Stimulated activated CD4-positive, alpha-beta T cell treated with anti-CD3 and anti-CD28 coated beads, Interleukin-4, amount 100 ng/mL, for 48 hours (primary cell): ENCODE measurements at places on chromosomes 2 and 18.

GRCh38 chr2:170073288-170073687, 104.7 kb upstream of the MYO3B start:
- no peak for DNase-seq

- no peak for DNase-seq
Observed at GRCh38 chr18:79139206-79139605, 70.0 kb downstream of the ATP9B start.

- no peak for DNase-seq
Observed at GRCh38 chr18:46338205-46338604, 234.0 kb downstream of the HAUS1 start.

- no peak for DNase-seq
Observed at GRCh38 chr2:73685764-73686438, 43.7 kb upstream of the NAT8 start.

- DNase-seq: no peak
Observed at GRCh38 chr2:171505374-171505773, 16.9 kb upstream of the CYBRD1 start.

DNA sequence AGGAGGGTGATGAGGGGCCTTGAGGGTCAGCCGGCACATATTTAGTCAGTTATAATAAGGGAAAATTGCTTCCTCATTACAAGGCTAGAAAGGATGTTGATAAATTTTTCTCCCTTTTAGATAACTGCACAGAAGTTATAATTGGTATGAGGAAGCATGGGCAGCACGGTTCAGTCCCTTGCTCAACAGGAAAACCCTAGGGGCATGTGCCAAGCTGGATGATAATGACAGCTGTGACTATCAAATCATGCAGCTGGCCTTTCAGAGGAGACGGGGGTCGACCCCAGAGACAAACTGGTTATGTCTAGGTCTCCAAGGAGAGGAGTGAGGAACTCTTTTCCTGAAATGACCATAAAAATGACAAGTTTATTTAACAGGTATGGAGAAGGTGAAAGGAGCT, 448.1 kb upstream of the VRK2 start:
- no peak for DNase-seq

DNA sequence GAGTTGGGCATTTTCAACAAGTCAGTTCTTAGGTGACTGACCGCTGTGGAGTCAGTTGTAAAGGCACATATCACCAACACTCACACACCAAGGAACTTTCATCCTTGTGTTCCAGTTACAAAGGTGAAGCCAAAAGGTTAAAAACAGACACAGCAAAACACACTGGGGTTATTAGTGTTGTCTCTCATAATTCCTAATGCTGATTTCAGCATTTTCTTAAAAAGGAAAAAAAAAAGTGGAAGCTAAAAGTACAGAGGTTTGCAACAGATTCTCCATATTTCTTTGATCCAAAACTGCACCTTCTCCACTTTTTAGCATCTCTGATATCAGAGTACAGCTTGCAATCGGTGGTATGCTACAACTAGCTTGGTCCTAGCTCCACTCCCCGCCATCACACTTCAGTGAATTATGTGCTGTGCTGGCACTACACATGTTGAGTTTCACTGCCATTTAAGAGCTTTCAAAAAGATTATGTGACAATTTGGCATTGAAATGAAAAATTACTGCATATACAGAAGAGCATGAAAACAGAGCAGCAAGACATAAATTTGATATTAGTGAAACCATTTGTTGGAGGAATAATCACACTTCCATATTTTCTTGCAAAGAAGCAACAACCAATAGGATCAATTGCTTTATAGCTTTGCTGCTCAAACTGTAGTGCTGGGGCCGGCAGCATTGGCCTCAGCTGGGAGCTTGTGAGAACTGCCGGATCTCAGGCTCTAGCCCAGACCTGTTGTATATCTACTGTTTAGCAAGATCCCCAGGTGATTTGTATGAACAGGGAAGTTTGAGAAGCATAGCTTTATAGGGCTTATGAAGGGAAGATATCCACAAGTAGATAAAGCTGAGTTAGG, 62.3 kb upstream of the DAPL1 start:
- DNase-seq: no peak

GRCh38 chr2:40404517-40404916, 47.4 kb downstream of the SLC8A1 start:
- no peak for DNase-seq

DNA sequence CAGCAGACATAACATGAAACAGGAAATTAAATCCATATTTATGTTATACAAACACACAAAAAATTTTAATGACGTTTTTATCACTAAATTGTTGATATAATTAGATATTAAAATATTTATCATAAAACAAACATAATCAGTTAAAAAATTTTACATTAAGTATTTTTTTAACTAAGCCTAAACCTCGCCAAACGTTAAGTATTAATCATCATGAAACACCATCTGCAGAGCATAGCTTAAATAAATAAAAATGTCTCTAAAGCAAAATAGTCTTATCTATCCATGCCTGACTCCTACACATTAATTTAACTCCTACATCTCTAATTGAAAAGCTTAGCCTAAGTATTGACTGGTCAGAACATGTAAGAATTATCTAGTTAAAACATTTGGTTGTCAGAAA, 271.6 kb upstream of the RND3 start:
- DNase-seq: no peak

DNA sequence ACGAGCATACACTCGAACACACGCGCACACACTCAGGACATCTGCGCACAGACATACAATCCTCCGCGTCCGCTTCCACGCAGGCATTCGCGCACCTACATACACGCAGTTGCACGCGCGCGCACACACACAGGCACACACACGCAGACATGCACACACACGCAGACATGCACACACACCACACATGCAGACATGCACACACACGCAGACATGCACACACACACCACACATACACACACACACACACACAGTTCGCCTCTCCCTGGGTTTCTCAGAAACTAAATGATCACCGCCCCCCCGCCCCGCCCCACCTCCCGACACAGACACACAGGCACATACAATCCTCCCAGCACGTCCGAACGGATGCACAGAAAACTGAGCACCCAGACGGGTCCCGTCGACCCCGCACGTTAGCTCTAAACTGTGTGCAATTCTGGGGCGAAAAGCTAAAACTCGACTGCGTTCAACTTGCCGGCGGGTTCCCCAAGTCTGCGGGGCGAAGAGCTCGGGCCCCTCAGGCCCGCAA, 1.0 kb downstream of the EPHA4 start:
- DNase-seq: peak; percentile 12

DNA sequence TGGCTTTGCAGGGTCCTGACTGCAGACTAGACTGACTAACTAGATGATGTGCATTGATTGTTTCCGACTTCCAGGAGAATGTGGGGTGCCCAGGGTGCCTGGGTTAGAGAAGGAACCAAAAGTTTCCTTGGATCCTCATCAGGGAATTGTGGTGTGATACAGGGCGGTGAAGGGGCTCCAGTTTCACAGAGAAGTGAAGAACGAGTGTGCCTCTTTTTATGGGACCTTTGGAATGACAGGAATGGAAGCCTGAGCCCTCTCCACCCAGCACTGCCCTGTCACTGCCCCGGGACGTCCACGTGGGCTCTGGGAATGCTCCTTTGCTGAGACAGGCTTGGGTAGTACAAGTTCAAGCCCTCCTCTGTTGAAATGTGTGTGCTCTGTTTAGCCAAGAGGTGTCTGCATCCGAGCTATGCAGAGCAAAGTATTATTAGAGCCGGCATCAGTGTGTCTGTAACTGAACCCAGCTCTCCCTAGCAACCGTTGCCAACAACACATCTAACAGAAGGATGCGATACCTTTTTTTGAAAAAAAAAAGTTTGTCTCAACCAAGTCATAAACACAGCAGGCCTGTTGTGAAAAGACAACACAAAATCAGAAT, 183.6 kb downstream of the SMAD7 start:
- DNase-seq: no peak
